CD4-positive, alpha-beta T cell treated with Interleukin-4 for 1 hour (primary cell): ENCODE measurements at places on chromosomes 12 and 14.

DNA sequence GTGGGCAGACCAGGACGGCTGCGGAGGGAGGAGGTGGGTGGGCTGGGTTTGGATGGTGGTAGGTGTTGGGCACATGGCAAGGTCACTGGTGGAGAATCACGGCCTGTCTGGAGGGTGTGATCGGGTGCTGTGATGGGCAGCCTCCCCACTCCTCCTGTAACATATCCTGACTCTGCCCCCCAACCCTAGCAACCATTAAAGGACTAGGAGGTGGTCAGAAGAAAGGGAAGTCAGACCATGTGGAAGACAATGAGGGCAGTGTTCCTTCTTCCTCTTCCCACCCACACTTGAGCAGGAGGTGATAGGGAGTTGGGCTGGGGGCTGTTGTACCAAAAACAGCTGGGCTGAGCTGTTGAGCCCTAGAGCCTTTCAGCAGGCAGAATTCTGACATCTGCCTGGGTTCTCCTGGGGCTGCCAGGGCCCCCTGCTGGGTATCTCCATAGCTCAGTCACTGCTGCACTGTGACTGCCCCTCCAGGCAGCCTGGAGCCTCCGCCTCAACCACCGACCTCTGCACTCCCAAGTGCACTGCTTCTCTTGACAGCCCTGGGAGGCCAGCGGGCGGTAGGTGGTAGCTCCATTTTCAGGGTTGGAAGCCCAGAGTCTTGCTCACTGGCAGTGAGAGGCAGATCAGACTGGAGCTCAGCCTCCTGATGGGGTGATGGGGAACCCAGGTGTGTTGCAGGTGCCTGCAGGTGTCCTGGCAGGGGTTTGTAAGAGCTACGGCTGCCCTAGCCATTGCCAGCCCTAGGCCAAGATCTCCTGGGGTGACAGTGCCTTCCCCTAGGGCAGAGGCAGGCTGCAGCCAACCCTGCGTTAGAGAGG, 15.4 kb downstream of the VASH1 start:
- DNase-seq = no peak

DNA sequence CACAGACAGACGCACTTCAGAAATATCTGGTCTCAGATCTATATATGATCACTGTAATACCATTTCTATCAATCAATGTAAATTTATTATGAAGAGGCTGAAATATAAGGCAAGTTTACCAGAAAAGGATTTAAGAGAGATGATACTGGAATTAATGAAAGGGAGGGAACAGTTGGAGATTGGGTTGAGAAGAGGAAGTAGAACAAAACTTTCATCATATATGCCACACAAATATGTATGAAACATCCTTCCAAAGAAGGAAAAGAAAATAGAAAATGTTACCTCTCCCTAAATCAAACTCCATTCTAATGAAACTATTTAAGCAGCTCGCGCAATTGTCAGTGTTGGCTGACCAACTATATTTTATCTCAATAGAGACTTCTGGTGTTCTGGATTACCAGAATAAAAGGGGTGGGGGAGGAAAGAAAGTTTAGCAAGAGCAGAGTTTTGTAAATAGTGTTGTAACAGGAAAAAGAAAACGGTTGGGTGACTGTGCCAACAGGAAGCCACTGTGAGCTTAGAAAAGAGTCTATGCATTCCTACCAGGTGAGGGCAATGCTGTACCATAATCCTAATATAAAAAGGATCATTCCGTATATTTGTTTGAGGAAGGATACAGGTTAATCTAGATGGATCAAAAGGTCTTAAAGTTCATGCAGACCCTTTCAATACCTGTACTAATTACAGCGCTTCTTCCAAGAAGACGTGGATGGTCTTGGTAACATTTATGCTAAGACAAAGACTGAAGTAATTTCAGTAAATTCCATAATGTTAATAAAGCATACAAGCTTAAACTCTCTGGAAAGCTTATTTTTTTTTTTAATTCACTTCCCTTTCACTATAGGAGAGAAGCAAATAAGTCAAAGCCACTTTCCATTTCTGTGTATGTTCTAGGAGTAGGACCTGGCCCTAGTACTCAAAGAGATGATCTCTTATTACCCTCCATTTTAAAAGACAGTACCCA, 14.5 kb upstream of the LLPH start:
- DNase-seq = peak; percentile 12

DNA sequence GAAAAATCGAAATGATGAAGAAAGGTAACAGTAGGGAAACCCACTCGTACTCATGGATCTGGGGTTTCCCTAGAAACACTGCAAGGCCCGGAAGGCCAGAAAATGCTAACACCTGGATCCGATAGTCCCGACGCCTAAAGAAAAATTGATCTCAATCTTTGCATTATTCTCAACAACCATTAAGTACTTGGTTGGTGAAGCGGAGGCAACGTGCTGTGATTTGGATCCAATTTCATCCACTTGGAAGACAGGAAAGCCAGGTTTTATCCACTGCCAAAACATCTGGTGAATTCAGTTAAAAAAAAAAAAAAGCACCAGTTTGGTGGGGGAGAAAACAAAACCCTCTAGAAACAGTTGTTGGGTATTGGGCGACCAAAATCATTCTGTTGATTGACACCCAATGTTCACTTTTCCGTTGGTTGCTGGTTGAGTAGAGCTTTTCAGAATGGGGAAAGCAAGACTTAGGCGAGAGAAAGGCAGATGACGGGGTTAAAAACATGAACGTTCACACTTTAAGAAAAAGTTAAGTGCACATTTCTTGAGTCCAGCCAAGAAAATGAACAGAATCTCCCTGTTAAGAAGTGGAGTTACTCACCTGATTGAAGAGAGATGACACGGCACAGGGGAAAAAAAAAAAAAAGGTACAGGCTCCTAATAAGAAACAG, 41.9 kb upstream of the MED13L start:
- DNase-seq = no peak

- DNase-seq = no peak
Observed at GRCh38 chr14:49240383-49240782, 345.8 kb downstream of the RPS29 start.
